ENCODE measurements at places on chromosomes 3 and 15. TPM values are rescaled to one million over a fixed set of nuclear protein-coding genes. Genes with fewer than 3 reads are reported as not detected.

- DNase-seq, result no peak
These were observed 4.4 kb upstream of the SCN5A start for GRCh38 chr3:38653685-38654537.

DNA sequence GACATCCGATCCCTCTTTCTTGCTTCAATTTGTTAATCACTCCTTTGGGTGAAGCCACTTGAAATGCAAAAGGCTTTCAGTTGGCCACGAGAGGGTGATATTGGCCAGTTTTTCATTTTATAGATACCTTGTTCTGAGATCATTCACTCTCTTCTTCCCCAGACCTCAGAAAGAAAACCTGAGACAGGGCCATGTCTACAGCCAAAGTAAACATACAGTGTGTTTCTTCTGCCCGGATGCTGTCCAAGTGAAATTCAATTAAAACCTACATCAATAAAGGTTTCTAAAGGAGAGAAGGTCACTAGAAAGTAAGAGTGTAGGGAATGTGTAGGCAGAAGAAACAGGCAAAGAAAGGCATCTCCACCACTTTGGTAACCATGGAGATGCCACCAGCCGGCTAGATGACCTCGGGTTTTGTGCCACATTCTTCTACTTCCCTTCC lies 39.5 kb upstream of the FMN1 start:
- no peak for DNase-seq

DNA sequence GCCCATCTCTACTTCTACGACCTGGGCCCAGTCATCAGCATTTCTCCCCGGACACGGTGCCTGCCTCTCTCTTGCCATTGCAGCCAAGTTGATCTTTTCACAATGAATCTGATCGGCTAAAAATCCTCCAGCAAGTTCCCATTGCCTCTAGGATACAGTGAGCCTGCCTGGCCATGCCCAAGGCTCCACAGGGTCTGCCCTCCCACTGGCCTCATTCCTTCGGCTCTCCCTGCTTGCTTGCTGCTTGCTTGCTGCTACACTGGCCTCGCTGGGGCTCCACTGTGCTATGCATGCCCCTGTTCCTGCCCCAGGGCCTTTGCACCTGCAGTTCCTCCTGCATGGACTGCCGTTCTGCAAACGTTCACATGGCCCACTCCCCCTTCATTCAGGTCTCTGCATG lies 2.0 kb downstream of the ABTB1 start:
- DNase-seq, result peak; percentile 9

GRCh38 chr3:23676093-23676492 lies 129.7 kb upstream of the UBE2E1 start:
- no peak for DNase-seq

- no peak for DNase-seq
These were observed 70.0 kb downstream of the MDFIC2 start for GRCh38 chr3:70242297-70242882.

GRCh38 chr3:141052201-141053069 lies 1.3 kb downstream of the SPSB4 start:
- peak; percentile 85 for DNase-seq

Gene CHST13
- polyA plus RNA-seq, result 0.11 TPM

- no peak for DNase-seq
These were observed 272.7 kb downstream of the OCA2 start for GRCh38 chr15:27826411-27826810.

DNA sequence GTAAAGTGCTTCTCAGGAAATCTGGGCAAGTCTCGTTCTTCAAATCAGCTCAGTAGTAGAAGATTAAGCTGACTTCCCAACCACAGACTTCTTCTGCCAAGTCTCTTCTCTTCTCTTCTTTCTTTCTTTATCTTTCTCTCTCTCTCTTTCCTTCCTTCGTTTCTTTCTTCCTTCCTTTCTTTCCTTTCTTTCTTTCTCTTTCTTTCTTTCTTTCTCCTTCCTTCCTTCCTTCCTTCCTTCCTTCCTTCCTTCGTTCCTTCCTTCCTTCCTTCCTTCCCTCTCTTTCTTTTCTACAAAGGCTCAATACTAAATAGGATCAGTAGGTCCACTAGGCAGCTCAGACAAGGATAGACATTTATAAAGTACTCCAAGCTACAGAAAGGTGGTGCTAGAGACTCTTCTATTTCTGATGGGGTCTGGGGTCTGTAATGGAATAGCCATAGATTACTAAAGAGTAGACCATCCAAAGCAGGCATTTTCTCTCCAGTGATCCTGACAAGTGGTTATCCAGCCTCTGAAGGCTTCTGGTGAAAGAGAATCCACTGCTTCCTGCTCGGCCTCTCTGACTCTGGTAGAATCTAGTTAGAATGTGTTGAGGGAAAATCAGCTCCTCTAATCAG lies 100.8 kb downstream of the TPRG1 start:
- DNase-seq, result no peak

- no peak for DNase-seq
These were observed 464.9 kb downstream of the MFSD1 start for GRCh38 chr3:159266779-159267178.
